ENCODE measurements at places on chromosomes 5 and 9. TPM values are rescaled to one million over a fixed set of nuclear protein-coding genes. Genes with fewer than 3 reads are reported as not detected.

IL13 gene
- total RNA-seq, result not detected

GHR gene
- 30.3 TPM for total RNA-seq

DNA sequence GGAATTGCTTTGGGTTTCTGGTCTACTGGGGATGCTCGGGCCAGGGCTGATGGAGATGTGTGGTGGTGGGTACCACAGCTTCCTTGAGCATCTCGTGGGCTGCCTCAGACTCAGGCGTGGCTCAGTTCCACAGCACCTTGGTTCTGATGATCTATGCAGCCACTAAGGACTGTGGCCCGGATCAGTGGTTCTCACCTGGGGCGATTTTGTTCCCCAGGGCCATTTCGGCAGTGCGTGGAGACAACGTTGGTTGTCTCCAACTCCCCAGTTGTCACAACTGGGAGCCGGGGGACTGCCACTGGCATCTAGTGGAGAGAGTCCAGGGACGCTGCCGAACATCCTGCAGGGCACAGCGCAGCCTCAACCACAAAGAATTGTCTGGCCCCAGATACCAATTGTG lies 47.7 kb downstream of the FGF18 start:
- H3K36me3 ChIP-seq, result no peaks in the 10 kb centered on the region
- no peaks in the 10 kb centered on the region for H3K4me1 ChIP-seq
- no peaks in the 10 kb centered on the region for H3K27me3 ChIP-seq
- H3K4me3 ChIP-seq, result no peak overlapping the region
- no peak for DNase-seq

DNA sequence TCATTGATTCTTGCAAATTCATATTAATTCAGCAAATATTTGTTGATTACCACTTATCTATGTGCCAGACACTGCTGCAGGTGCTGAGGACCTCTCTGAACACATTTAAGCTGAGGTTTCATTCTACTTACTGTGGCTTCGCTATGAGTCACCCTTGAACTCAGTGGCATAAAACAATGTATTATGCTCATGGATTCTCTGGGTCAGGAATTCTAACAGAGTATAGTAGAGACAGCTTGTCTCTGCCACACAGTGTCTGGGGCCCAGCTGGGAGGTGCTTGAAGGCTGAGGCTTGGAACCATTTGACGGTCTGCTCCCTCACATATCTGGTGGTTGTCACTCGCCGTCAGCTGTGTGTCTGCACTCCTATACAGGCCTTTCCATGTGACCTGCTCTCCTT lies 124.3 kb upstream of the NR3C1 start:
- H3K27ac ChIP-seq, result no peak overlapping the region
- no peaks in the 10 kb centered on the region for H3K36me3 ChIP-seq
- no peaks in the 10 kb centered on the region for H3K4me1 ChIP-seq

- H3K36me3 ChIP-seq, result peaks cover 32% of the 10 kb centered on the region
- H3K4me3 ChIP-seq, result peak overlapping the region; percentile 59
- peaks cover 10% of the 10 kb centered on the region for H3K4me1 ChIP-seq
These were observed 376 bp downstream of the GOLGA1 start for GRCh38 chr9:124940521-124940893.

TOMM5 gene
- 156 TPM for total RNA-seq

DNA sequence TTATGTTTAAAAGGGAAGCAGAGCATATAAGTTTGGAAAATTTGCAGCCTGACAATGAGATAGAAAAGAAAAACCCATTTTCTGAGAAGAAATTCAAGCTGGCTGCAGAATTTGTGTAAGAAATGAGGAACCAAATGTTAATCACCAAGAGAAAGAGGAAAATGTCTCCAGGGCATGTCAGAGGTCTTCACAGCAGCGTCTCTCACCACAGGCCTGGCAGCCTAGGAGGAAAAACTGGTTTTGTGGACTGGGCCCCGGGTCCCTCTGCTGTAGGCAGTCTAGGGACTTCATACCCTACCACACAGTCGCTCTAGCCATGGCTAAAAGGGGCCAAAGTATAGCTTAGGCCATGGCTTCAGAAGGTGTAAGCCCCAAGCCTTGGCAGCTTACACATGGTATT lies 32.1 kb upstream of the HSD17B4 start:
- H3K4me3 ChIP-seq, result no peak overlapping the region
- peaks cover 19% of the 10 kb centered on the region for H3K4me1 ChIP-seq
- no peaks in the 10 kb centered on the region for H3K36me3 ChIP-seq
- peak; percentile 31 for DNase-seq

KLF9 gene
- 74.2 TPM for total RNA-seq

MEIKIN gene
- total RNA-seq, result not detected

GRCh38 chr9:137027369-137028262 lies at the start of gene ABCA2:
TSS of gene ABCA2 (minus strand) at chr9:137028237. CDS start at chr9:137028140, 97 bp downstream.
- peak; percentile 65 for DNase-seq
- peak within 1 kb of the TSS; percentile 81 for H3K27ac ChIP-seq
- no peaks in the 10 kb centered on the region for H3K27me3 ChIP-seq
- no peaks in the 10 kb centered on the region for H3K36me3 ChIP-seq
- H3K4me1 ChIP-seq, result peaks cover 70% of the 10 kb centered on the region
- H3K4me3 ChIP-seq, result peak within 1 kb of the TSS; percentile 61

DNA sequence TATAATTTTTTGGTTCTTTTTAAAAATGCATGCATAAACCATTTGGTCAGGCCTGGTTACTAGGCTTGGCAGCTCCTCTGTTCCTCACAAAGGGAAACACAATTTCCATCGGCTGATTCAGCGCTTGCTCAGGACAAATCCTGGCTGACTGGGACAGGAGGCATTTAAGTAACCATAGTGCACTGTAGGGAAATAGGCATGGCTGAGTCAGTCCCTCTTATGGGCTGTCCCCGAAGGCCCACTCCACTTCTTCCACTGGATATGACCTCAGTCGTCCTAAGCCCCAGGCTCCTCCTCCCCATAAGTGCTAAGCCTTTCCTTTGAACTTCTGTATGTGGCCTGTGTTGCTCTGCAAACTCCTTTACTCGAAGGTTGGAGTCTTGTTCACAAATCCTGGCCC lies 71.2 kb upstream of the GLIS3 start:
- no peak overlapping the region for H3K4me3 ChIP-seq
- H3K27ac ChIP-seq, result no peak overlapping the region
- H3K27me3 ChIP-seq, result no peaks in the 10 kb centered on the region
- no peaks in the 10 kb centered on the region for H3K4me1 ChIP-seq
- DNase-seq, result no peak
- H3K36me3 ChIP-seq, result no peaks in the 10 kb centered on the region

GRCh38 chr9:108672475-108673190 lies 183.2 kb downstream of the ACTL7B start:
- no peaks in the 10 kb centered on the region for H3K4me1 ChIP-seq
- H3K27ac ChIP-seq, result no peak overlapping the region
- no peaks in the 10 kb centered on the region for H3K36me3 ChIP-seq
- H3K27me3 ChIP-seq, result no peaks in the 10 kb centered on the region

All from stomach (tissue), 19 donors.